ENCODE measurements at places on chromosomes 6 and 20.

DNA sequence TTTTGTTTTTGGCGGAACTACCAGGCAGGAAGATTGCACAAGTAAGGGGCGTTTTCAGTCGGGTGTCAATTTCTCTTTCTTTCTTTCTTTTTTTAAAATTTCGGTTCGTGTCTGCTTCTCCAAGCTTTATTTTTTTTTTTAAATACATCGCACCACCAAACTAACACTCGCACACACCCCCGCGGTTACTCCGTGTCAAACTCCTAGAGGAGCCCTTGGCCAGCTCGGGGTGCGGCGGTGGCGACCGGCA is 338 bp downstream of the UTRN start:
- no peak for DNase-seq

- DNase-seq = no peak
Measured at GRCh38 chr6:143963158-143963919, 44.7 kb downstream of the PLAGL1 start.

DNA sequence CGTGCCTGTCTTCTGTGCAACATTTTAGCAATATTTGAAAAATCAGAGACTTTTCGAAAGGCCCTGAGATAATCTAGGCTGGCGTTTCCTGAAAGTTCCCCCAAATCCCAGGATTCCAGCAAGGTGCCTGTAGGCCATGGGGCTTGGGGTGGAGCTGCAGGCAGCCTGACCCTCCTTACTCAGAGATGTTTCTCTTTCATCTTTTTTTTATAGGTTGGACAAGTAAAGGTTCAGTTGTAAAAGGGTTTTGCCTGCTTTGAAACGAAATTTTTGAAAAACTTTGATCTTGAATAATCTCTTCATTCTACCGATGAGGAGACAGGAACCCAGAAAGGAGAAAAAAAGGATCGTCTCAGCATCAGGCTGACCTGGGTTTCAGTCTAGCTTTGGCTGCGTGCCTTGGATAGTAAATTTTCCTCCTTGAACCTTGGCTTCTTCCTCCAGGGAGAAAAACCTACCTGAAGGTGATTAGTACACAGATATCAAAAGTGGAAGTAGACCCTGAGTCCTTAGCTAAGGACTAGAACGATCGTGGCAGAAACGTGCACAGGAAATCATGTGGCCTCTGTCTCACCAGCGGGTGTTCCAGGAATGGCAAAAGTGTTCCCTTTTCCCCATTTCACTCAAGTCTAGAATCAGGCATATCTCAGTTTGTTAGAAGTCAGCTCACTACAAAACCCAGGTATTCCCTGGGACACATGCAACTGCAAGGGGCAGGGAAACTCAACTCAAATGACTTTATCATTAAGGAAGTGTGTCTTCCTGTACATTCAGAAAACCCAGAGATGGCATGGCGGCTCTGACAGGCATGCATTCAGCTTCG is 128.2 kb upstream of the PTPN1 start:
- DNase-seq = peak; percentile 19

- DNase-seq = no peak
Measured at GRCh38 chr6:53944543-53944942, 149.7 kb downstream of the LRRC1 start.

- DNase-seq = no peak
Measured at GRCh38 chr20:18197382-18198070, 59.9 kb downstream of the KAT14 start.

All from CD4-positive, alpha-beta T cell treated with Interleukin-1 beta for 1 hour (primary cell).